ENCODE measurements at places on chromosomes 11 and 22.

DNA sequence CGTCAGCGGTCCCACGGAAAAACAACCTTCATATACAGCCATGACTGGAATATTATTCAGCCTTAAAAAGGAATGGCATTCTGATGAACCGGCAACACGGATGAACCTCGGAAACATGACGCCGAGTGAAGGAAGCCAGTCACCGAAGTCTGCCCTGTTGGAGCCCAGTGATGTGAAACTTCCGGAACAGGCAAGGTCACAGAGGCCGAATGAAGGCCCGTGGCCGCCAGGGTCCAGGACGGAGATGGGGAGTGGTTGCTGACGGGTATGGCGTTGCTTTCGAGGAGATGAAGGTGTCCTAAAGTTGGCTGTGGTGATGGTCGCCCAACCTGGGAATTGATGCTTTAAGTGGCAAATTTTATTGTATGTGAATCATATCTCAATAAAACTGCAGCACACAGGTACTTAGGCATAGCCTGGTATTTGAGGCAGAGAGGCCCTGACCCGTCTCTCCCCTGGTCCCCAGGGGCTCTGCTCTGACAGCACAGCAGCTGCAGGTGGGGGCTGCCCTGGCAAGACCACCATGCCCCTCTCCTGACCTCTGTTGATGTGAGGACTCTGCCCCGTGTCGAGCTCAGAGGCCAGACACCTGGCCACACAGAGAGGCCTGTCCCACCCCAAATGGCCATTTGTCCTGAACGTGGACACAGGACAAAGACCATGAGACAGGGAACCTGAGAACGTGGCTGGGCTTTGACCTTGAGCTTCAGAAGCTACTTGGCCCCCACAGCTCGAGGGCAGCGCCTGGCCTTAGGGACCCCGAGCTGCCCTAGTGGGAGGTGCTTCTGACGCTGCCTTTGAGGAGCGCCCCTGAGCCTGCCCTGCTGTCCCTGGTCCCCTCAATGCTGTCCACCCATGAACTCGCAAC, 1090.8 kb downstream of the BRD1 start:
- DNase-seq = no peak

DNA sequence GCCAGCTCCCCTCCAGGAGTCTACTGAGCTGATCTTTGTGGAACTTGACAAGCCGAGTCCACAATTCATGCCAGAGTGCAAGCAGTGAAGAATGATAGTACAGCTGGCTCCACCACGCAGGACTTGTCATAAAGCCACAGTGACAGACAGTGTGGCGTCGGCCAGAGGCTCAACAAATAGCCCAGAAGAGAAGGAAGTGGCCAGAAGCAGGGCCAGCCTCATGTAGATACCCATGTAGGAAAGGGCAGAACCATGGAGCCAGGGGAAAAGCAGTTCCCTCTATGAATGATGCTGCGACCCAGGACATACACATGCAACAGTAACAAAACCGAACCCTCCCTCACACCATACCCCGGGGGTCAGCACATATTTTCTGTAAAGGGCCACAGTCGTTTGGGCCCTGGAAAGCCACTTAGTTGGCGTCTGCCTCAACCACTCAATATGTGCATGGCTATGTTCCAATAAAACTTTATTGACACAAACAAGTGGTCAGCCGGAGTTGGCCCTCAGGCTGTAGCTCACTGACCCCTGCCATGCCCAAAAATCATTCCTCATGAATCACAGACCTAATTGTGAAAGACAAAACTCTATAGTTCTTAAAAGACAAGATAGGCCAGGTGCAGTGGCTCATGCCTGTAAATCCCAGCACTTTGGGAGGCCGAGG, 161.4 kb downstream of the BRD1 start:
- DNase-seq = no peak

GRCh38 chr11:94880216-94880615, 93.1 kb downstream of the CWC15 start:
- DNase-seq = no peak

- DNase-seq = peak; percentile 75
Observed at GRCh38 chr11:112219476-112220232, 6.6 kb upstream of the PTS start.

DNA sequence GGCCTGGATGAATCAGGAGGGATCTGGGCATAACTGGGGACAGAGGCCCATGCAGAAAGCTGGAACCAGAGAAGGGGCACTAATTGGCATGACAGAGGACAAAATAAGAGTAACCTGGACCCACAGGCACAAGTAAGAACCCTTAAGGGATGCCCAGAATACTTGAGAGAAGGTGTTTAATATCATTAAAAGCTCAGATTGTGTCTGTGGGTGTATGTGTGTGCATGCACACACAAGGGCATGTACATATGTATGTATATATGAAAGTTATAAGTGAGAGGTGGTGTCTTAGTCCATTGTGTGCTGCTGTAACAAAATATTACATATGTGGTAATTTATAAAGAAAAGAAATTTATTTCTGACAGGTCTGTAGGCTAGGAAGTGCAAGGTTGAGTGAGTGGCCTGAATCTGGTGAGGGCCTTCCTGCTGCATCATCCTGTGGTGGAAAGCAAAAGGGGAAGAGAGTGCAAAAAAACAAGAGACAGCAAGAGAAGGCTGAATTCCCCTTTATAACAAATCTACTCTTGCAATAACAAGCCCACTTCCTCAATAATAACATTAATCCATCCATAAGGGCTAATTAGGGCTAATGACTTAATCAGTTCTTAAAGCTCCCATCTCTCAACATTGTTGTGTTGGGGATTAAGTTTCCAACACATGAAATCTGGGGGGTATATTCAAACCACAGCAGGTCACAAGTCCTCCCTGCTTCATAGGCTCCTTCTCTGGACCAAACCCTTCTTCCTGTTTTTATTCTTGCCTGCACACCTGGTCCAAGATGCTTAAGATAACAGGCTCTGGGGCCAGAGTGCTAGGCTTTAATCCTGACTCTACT, 68.3 kb upstream of the POU2AF2 start:
- DNase-seq = no peak

DNA sequence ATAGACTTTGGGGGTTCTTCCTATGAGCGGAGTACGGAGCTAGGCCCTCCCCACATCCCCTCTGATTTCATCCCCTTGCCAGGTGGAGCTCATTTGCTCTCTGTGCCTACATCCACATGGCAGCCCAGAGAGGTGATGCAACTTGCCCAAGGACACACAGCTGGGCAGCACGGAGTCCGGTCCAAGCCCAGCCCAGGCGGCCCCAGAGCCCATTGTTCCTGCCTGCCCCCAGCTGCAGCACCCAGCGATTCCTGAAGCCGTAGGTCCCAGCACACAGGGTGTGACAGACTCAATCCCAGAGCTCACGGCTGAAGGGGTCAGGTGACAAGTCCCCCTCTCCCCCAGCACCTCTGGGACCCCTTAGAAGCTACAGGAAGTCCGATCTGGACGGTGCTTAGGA, 22.2 kb upstream of the RFPL3 start:
- no peak for DNase-seq

GRCh38 chr11:32466279-32466915, 31.1 kb upstream of the WT1 start:
- DNase-seq = no peak

GRCh38 chr11:42315846-42316245, 856.4 kb upstream of the LRRC4C start:
- no peak for DNase-seq

GRCh38 chr22:22034469-22035132, 52.0 kb upstream of the TOP3B start:
- no peak for DNase-seq

DNA sequence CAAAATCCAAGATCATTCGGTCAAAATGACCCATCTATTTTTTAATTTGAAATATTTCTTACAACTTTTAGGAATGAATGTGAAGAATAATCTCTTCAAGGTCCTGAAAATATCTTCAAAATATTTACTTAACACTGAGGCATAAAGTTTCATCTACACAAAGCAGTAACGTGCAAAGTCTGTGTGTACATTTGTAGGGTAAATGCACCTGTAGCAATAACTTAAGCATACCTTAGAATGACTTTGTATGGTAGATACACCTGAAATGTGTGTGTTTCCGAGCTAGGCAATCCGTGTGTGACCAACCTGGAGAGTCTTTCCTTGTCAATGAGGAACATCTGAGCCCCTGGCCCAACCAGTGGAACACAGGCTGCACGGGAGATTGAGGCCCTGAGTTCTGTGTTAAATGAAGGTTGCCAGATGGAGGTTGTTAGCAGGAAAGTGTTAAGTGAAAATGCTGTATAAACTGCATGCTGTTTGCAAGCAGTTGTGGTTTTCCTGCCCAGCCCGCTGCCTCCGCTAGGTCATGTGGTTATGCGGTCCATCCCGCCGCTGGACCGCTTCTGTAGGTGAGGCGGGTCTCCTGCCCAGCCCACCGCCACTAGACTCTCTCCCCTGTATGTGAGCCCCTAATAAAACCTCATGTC, 7.6 kb upstream of the CTR9 start:
- DNase-seq = no peak

DNA sequence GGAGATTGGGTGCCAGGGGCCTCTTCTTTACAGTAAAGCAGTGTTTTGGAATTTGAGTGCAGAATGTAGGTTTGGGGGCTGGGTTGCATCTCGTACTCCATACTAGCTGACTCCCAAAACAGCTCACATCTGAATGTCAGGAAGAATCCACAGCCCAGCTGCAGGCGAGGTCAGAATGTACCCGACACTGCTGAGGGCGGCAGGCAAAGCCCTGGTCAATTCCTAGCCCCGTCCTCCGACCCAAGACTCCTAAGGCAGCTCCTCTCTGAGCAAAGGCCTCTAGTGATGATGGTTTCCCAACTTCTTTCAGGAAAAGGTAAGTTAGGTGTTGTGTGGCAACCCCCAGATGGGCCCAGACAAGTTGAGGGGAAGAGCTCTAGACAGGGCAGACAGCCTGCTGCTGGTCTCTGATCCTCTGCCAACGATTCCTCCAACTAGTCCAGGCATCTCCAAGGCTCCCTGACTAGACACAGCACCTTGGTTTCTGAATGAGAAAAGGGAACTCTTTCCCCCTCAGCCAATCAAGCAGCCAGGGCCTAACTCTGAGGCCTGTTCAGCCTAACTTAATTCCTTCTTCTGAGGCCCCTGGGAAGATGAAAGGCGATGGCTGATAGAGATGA, 8.6 kb downstream of the LARGE2 start:
- DNase-seq = no peak

GRCh38 chr11:4903484-4903883, at the start of gene OR51A7:
Gene OR51A7, plus strand, starts transcription at chr11:4903783. Its CDS starts 3,587 bp downstream, at chr11:4907370.
- no peak for DNase-seq

GRCh38 chr11:45590743-45591142, 74.7 kb downstream of the CHST1 start:
- no peak for DNase-seq

DNA sequence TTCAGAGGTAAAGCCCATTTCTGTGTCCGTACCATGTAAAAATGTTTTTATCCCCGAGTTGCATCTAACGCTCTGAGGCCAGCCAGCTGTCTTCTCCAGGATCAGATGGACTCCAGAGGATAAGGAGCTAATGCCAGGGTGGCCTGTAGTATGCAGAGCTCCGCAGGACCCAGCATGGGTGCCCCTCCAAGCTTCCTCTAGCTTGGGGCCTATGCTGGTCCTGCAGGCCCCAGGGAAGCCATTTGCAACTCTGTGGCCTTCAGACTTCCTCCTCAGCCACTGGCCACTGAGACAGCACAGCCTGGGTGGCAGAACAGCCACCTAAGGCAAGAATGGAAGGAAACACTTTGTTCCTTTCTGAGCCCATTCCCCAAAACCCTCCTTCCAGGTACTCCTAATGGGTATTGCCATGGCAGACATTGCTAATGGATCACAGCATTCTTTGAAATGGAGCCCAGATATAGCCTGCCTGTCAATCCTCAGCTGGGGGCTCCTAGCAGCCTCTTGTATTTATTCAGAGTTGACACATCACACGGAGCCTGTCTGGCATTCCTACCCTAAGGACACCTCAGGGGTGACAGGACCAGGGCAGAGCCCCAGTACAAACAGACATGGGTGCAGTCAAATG, 4.7 kb downstream of the ADA2 start:
- DNase-seq = no peak

GRCh38 chr22:47284822-47285221, 522.4 kb downstream of the TBC1D22A start:
- no peak for DNase-seq

DNA sequence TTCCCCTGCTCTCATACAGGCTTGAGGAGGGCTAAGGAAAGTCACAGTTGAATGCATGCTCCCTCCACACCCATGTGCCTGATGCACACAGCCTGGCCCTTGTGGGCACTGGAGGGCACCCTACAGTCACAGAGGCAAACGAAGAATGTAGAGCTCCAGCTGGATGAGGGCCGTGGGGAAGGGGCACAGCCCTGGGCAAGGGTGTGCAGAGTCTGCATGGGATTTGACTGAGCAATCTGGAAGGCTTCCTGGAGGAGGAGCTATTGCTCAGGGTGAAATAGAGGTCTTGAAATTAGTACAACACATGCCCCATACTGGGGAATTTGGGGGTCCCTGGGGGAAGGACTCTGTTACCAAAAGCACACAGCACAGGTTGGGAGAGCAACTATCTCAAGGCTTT, 64.0 kb downstream of the KCNQ1 start:
- DNase-seq = no peak

GRCh38 chr22:29041408-29041807, 20.2 kb downstream of the C22orf31 start:
- no peak for DNase-seq

DNA sequence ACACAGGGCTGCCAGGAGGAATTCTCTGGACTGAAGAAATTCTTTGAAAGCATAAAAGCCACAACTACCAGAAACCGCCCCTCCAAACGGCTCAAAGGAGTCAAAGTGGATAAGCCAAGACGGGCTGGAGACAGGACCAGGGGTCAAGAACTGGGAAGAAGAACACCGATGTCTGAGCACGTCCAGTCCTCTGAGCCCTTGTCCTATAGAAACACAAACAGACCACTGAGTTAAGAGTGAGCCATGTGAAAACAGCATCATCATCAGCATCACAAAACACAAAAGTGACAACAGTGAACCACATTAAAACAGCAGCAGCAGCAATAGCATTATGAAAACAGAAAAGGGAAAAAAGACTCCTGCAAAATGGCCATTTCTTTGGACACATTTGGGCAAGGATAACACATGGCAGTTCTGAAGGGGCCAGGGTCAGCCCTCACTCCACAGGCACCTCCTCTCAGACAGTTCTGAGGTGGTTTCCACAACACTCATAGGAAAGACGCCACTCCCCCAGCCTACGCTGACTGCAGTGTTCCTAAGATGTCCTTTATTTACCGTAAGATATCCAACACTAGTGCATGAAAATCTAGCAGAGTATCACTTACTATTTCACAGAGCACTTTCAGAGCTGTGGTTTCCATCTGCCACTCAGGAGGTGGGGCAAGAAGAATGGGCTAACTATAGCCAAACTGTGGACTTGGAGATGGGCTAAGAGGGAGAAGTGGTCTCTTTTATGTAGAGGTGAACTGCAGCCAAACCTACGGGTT, 28.6 kb upstream of the YPEL1 start:
- no peak for DNase-seq
